ENCODE measurements at places on chromosomes 5 and 9. TPM values are rescaled to one million over a fixed set of nuclear protein-coding genes. Genes with fewer than 3 reads are reported as not detected.

DNA sequence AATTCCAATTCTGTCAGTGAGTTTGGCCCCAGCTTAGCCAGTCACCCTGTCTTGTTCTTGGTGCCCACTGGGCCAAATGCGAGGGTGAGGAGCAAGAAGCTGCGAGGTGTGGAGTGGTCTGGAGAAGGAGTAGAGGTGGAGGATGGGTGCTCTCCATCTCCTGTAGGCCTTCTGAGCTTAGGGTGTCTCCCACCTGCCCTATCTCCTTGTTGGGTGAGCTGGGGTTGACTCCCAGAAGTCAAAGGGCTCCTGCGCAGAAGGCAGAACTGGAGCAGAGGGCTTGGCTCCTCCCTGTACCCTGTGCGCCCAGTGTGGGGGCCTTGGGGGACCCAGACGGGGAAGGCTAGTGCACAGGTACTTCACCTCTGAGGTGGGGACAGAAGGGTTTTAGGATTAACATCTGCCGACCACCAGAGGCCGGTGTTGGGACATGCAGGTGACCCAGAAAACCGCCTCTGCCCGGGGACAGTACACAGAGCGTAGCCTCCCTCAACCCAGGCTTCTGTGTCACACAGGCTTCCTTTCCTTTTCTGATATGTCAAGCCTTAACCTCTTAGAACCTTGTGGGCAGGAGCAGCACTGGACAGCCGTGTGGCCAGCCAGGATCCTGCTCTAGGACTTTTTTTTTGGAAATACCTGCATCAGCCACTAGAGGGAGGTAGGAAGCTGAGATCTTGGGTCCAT is 16.9 kb downstream of the IL5 start:
- peak overlapping the region; percentile 52 for H3K4me3 ChIP-seq
- H3K27ac ChIP-seq = no peak overlapping the region
- no peaks in the 10 kb centered on the region for H3K36me3 ChIP-seq
- DNase-seq = peak; percentile 42
- no peaks in the 10 kb centered on the region for H3K4me1 ChIP-seq

- H3K4me3 ChIP-seq = no peak overlapping the region
- H3K36me3 ChIP-seq = peaks cover 5% of the 10 kb centered on the region
- H3K27me3 ChIP-seq = no peaks in the 10 kb centered on the region
- DNase-seq = no peak
- peaks cover 28% of the 10 kb centered on the region for H3K4me1 ChIP-seq
Observed at GRCh38 chr5:98798371-98798770, 24.9 kb downstream of the RGMB start.

The IQGAP2 gene
- 64.4 TPM for total RNA-seq

The TEX53 gene
- not detected for total RNA-seq

GRCh38 chr5:14407746-14408175 is 173.8 kb upstream of the OTULINL start:
- DNase-seq = no peak
- peaks cover 36% of the 10 kb centered on the region for H3K36me3 ChIP-seq
- H3K27me3 ChIP-seq = no peaks in the 10 kb centered on the region
- H3K27ac ChIP-seq = no peak overlapping the region
- H3K4me3 ChIP-seq = no peak overlapping the region
- H3K4me1 ChIP-seq = no peaks in the 10 kb centered on the region

- H3K27ac ChIP-seq = no peak overlapping the region
- no peak overlapping the region for H3K4me3 ChIP-seq
- H3K27me3 ChIP-seq = no peaks in the 10 kb centered on the region
- H3K36me3 ChIP-seq = no peaks in the 10 kb centered on the region
Observed at GRCh38 chr9:134223591-134224122, 59.3 kb upstream of the RNU6ATAC start.

DNA sequence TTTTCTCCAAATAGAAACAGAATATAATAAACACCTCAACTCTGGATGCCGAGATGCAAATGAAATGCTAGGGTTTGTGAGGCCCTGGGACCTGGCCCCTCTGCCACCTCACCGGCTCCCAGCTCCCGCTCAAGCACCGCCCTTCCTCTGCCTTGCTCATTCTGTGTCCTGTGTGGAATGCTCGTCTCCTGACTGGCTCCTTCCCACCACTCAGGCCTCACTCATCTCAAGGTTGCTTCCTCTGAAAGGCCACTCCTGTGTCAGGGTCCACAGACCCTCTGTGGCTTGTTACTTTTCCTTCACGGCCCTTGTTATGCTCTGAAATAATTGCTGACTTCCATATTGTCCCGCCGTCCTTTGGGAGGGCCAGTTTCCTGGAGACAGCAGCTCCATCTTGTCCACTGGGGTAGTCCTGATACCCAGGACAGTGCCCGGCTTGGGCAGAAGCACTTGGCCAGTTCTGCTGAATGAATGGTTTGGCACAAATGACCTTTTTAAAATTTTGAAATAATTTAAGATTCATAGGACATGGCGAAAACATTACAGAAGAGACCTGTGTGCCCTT is 15.4 kb downstream of the RNF44 start:
- H3K27ac ChIP-seq = no peak overlapping the region
- H3K4me3 ChIP-seq = no peak overlapping the region
- peaks cover 6% of the 10 kb centered on the region for H3K4me1 ChIP-seq
- DNase-seq = no peak

The FBXL7 gene
- total RNA-seq = 14.4 TPM

GRCh38 chr9:99825172-99826046 is 3.7 kb downstream of the NR4A3 start:
- peak; percentile 39 for DNase-seq
- peak overlapping the region; percentile 73 for H3K4me3 ChIP-seq
- peaks cover 44% of the 10 kb centered on the region for H3K4me1 ChIP-seq
- no peaks in the 10 kb centered on the region for H3K36me3 ChIP-seq

The BSPRY gene
- 6.4 TPM for total RNA-seq

GRCh38 chr5:79075646-79076426 is 6.3 kb downstream of the BHMT2 start:
- no peak overlapping the region for H3K27ac ChIP-seq
- H3K4me3 ChIP-seq = no peak overlapping the region
- DNase-seq = no peak
- H3K36me3 ChIP-seq = peaks cover 8% of the 10 kb centered on the region

GRCh38 chr5:138966236-138966985 is 91.3 kb upstream of the LRRTM2 start:
- H3K4me1 ChIP-seq = peaks cover 39% of the 10 kb centered on the region
- H3K4me3 ChIP-seq = no peak overlapping the region
- no peaks in the 10 kb centered on the region for H3K36me3 ChIP-seq
- DNase-seq = no peak

DNA sequence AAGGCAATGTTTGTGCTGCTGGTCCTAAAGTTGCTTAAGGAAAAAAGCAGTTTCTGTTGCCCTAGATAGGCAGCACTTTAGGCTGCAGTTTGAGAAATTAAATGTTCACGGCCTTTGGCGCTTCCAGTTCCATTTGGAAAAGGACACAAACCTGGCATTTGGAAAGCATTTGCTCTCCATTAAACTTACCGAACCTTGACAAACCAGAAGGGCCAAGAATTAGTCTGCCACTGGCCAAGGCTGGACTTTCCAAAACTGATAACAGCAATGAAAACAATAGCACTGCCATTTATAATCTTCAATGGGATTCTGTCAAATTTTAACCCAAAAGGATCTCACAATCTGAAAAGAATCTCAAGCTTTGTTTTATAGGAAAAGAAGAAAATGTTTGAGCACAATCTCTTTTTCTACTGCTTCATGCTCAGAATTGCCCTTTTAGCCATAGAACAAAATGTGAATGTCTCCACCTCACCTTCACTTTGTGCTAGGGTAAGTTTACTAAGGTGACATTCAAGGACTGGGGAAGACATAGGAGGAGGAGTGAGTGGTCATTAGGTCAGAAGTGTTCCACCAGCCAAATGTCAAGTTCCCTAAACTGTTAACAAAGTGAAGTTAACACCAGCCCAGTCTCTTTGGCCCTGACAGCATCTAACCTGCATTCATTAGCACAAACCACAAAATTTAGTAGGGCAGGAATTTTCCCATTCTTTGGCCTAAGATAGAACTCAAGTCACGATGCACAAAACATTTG is 583.4 kb upstream of the DMAC1 start:
- H3K27me3 ChIP-seq = no peaks in the 10 kb centered on the region
- no peak for DNase-seq
- H3K4me3 ChIP-seq = no peak overlapping the region
- H3K36me3 ChIP-seq = no peaks in the 10 kb centered on the region

Measured in WTC11 (cell line).